ENCODE measurements at places on chromosomes 3 and 15. TPM values are rescaled to one million over a fixed set of nuclear protein-coding genes. Genes with fewer than 3 reads are reported as not detected.

DNA sequence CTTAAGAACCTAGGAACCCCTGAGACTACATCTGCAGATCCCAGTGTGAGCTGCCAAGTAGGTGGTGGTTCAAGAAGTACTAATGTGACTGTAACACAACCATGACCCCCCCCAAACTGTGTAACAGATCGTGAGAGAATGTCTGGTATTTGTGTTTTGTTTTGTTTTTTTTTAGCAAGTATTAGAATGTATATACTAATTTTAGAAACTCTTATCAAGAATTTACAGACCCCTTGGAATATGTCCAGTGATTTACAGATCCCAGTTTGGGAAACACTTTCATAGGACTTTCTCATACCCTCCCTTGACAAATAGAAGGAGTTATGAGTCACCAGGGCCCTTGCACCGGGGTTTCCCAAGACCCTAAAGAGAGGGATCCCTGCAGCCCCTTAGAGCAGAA is 79.8 kb downstream of the SEMA5B start:
- no peak for DNase-seq

- DNase-seq: no peak
Observed at GRCh38 chr3:61371123-61371522, 119.9 kb upstream of the FHIT start.

DNA sequence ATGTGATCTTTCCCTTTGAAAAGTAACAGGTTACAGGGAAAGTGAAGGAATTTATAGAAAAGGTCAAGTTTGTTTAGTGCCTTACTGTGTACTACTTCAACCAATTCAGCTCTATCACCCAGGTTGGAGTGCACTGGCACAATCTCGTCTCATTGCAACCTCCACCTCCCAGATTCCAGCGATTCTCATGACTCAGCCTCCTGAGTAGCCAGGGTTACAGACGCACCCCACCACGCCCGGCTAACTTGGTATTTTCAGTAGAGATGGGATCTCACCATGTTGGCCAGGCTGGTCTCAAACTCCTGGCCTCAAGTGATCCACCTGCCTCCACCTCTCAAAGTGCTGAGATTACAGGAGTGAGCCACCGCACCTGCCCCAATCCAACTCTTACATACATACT is 279.7 kb downstream of the ZBTB20 start:
- DNase-seq: no peak

- no peak for DNase-seq
Observed at GRCh38 chr3:89964347-89964746, 856.9 kb downstream of the EPHA3 start.

DNA sequence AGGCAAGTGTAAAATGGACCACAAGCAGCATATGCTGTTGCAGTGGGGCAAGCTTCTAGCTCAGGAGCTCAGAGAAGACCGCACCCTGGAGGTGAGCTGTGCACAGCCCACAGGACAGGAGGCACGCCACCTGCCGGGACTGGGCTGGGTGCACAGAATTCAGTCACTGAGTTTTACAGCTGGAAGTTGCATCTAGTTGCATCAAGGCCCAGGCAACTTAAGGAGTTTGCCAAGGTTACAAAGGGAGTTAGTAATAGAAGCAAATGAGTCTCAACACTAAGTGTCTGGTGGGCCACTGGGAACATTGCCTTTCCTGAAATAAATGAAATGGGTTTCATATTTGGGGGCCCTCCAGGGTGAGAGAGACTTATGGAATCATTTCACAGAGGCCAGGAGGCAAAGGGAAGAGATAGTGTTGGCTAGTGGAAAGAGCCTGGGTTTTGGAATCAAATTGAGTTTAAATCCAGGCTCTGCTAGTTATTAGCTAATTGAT is 36.0 kb upstream of the TIMP4 start:
- no peak for DNase-seq

DNA sequence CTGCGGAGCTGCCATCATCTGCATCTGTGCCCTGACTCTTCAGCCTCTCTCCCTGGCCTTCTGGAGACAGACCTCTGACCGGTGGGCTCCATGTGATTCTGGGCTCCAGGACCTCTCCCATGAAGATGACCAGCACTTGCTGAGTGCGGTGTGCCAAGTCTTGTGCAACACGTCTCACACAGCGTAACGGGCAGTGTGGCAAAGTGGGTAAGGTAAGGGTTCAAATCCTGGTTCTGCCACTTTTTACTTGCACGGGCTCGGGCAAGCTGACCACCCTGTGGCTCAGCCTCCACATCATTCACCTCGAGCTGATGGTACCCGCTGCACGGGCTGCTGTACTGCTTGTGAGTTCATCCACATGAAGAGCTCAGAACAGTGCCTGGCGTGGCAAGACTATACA is 6.5 kb upstream of the SYNM start:
- DNase-seq: no peak

DNA sequence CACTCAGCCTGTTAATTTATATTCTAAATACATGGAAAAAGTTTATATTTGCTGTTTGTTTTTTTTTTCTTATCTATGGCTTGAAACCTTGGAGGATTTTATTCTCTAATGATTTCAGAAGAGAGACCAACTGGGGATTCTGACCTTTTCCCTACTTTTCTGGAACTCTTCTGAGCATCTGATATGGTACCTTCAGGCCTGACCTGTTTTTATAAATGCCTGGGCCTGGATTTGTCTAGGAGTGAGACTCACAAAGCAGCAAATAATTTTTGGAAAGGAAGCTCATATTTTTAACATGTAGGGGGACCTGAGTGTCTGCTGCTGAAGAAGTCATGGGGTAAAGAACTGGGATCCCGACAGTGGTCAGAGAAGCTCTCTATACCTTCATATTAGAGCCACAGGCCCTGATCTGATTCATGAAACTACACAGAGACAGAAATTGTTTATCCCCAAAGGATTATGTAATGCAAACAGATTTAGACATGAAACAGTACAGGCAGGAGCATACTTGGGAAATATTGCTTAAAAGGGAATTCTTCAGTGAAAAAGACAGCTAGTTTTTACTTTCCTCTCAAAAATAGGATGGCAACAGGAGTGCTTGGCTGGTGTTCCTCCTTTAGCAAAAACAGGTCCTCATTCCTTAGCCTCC is 15.9 kb downstream of the PPM1L start:
- DNase-seq: no peak

- peak; percentile 64 for DNase-seq
Observed at GRCh38 chr3:107240183-107241091, 136.8 kb upstream of the CCDC54 start.

DNA sequence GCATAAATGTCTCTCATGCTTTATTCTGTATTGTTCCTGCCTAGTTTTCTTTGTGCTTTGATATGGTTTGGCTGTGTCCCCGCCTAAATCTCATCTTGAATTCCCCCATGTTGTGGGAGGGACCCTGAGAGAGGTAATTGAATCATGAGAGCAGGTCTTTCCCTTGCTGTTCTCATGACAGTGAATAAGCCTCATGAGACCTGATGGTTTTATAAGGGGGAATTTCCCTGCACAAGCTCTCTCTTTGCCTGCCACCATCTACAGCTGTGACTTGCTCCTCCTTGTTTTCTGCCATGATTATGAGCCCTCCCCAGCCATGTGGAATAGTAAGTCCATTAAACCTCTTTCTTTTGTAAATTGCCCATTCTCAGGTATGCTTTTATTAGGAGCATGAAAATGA is 1596.6 kb downstream of the SI start:
- DNase-seq: no peak

DNA sequence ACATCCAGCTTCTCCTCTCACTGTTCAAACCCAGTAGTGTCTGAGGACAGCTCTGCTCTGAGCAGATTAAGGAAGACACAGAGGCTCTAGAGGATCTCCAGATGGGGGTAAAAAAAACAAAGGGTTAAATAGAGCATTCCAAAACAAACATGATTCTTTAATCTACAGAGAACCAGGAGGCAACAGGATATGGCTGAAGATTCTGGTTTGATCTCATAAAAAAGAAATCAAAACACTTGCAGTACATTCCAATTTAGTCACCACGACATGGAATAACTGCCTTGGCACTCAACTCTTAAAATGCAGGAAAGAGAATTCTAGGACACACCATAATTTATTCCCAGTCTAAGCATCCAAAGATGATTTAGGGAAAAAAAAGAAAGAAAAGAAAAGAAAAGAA is 32.0 kb downstream of the TM4SF4 start:
- DNase-seq: no peak

DNA sequence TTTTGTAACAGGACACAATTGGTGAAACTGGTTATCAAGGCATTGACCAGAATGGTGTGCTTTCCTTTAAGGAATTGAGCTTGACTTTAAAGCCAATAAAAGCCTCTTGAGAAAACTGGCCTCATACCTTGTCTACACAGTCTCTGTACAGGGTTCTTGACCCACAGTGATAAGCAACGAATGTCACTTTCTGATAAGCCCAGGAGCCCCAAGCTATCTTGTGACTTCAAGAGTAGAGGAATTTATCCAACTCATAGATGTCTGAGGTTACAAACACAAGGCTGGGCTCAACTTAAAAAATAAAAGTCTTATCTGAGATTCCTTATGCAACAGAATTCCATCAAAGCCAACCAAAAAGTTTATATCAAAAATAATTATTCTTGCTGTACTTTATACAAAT is 212.1 kb downstream of the GBE1 start:
- no peak for DNase-seq

- DNase-seq: no peak
Observed at GRCh38 chr3:18223571-18223970, 201.6 kb downstream of the SATB1 start.

- DNase-seq: no peak
Observed at GRCh38 chr3:36178018-36178417, 202.3 kb upstream of the STAC start.

Gene CYP1A1
- total RNA-seq: 0.27 TPM

Gene SGO1
- total RNA-seq: 9.6 TPM

Gene TM4SF18
- total RNA-seq: 0.14 TPM

Measured in mesothelial cell of epicardium (in vitro differentiated cells).